Midbrain (tissue), 1 donor: ENCODE measurements at places on chromosomes 13 and 19.

GRCh38 chr13:99797691-99798090, 173.9 kb downstream of the ZIC5 start:
- no peak for DNase-seq

DNA sequence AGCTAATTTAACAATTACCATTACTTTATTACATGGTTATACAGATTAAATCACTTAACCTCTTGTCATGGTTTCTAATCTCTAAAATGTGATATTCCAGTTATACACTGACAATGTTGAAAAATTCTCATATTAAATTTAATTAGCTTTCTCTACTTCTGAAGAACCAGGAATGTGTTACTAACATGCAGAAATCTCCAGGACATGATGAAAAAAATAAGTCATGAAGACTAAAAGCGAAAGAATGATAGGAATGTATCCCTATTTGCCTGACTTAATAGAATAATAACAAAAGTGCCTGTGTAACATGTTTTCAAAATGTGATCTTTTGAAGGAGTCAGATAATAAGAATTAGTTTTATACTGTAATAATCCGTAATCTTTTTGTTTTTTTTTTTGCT, 2823.7 kb upstream of the PCDH20 start:
- DNase-seq, result no peak

GRCh38 chr19:57171551-57172081, 4.3 kb upstream of the DUXA start:
- peak; percentile 2 for DNase-seq

- no peak for DNase-seq
Measured at GRCh38 chr13:113744197-113745000, 14.6 kb upstream of the TMEM255B start.

GRCh38 chr19:39833464-39834286, at the start of gene DYRK1B:
DYRK1B (minus strand) TSS chr19:39834162; CDS start chr19:39831867, 2,295 bp downstream.
- peak; percentile 97 for DNase-seq

- DNase-seq, result no peak
Measured at GRCh38 chr13:41515491-41516139, 58.3 kb downstream of the RGCC start.
